ENCODE measurements at places on chromosomes 1 and 21.
A peak's percentile ranks its signal among the peaks of the same experiment; 100 is the strongest.

DNA sequence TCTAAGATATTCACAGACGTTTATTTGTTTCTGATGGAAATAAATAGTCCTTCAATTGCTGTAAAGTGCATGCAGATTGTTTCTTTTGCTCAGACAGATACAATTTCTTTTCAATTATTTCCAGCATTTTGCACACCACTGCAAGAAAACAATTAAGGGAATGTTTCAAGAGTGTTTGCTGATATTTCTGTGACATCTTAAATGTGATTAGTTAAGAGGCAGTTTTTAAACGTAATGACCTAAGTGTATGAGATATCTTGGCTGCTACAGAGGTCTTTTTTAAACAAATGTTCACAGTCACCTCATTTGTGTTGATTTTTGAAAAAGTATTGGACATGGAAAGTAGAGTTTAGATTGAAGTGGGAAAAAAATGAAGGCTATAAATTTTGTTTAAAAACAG lies 262.3 kb upstream of the BRINP3 start:
- H3K27me3 ChIP-seq, result no peaks in the 10 kb centered on the region
- no peak overlapping the region for H3K27ac ChIP-seq
- H3K36me3 ChIP-seq, result no peaks in the 10 kb centered on the region
- no peak overlapping the region for H3K4me3 ChIP-seq
- no peak for DNase-seq
- H3K4me1 ChIP-seq, result no peaks in the 10 kb centered on the region

DNA sequence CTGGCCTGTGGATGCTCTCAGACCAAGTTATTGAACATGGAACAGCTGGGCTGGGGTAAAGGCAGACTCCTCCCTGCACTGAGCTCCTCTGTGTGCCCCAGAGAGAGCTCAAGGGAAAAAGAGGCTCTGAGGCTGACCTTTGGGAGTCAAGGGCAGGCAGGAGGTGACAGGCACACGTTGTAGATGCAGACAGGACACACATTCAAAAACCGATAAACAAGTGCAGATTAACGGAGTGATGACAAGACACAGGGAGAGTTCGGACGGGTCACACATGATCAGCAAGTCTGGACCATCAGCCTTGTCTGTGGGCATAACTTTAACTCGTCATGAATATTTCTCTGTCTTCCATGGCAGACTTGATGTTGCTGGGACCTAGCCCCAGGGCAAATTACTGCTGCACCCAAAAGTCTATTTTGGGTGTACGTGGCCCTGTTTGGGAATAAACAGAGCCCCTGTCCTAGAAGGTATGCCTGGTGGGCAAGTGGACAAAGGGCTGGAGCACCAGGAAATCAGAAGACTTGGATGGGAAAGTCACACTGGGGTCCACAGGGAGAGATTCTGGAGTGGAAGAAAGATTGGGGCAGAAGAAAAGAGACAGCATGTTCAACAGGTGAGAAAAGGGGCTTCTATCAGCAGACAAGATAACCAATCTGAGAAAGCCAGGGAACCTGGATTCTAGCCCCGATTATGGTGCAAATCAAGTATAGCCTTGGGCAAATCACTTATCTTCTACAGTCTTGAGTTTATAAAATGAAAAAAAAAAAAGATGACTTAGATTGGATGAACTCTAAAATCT lies 74.9 kb downstream of the PLXNA2 start:
- no peaks in the 10 kb centered on the region for H3K4me1 ChIP-seq
- H3K4me3 ChIP-seq, result no peak overlapping the region
- no peaks in the 10 kb centered on the region for H3K27me3 ChIP-seq
- no peak overlapping the region for H3K27ac ChIP-seq

GRCh38 chr1:23810818-23811540 lies 10.4 kb upstream of the GALE start:
- no peaks in the 10 kb centered on the region for H3K27me3 ChIP-seq
- no peak overlapping the region for H3K4me3 ChIP-seq
- no peak overlapping the region for H3K27ac ChIP-seq
- no peaks in the 10 kb centered on the region for H3K4me1 ChIP-seq
- no peak for DNase-seq

- no peak overlapping the region for H3K4me3 ChIP-seq
- no peaks in the 10 kb centered on the region for H3K36me3 ChIP-seq
- no peaks in the 10 kb centered on the region for H3K4me1 ChIP-seq
- H3K27me3 ChIP-seq, result no peaks in the 10 kb centered on the region
- DNase-seq, result no peak
These were observed 163.2 kb downstream of the LRRC40 start for GRCh38 chr1:70042090-70042731.

GRCh38 chr1:59393211-59394180 lies 96.6 kb downstream of the FGGY start:
- H3K4me1 ChIP-seq, result no peaks in the 10 kb centered on the region
- H3K4me3 ChIP-seq, result no peak overlapping the region
- H3K36me3 ChIP-seq, result no peaks in the 10 kb centered on the region
- DNase-seq, result peak; percentile 93
- H3K27me3 ChIP-seq, result no peaks in the 10 kb centered on the region

- no peak overlapping the region for H3K4me3 ChIP-seq
- H3K27me3 ChIP-seq, result no peaks in the 10 kb centered on the region
- H3K36me3 ChIP-seq, result no peaks in the 10 kb centered on the region
- no peak for DNase-seq
These were observed 43.5 kb upstream of the NEK7 start for GRCh38 chr1:198113342-198113750.

DNA sequence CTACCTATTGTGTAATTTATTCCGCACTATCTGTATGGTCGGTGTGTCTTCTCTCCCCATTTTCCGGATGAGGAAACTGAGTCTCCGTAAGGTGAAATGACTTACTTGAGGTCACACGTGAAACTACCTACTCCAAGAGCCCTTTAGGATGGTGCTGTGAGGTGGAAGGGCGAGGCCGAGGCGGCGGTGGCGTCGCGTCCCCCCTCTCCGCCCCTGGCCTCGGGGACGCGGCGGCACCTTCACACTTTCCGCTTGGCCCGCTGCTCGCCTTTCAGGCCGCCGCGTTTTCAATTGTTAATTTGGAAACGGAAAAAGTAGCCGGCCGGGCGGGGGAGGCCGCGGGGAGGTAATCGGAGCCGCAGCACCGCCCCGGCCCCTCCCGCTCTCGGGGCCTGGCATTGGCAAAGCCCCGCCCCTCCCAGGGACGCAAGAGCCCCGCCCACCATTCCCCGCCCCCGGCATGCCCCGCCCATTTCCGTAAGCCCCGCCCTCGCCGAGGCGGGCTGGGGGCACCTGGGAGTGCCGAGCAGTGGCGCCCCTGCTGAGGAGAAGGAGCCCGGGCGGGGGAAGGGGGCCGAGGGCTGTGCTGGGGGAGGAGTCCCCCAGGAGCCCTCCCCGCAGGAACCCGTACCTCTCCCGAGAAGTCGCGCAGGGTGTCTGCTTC lies 18.6 kb downstream of the KCNQ4 start:
- no peaks in the 10 kb centered on the region for H3K27me3 ChIP-seq
- peak overlapping the region; percentile 24 for H3K4me3 ChIP-seq
- H3K4me1 ChIP-seq, result peaks cover 24% of the 10 kb centered on the region

DNA sequence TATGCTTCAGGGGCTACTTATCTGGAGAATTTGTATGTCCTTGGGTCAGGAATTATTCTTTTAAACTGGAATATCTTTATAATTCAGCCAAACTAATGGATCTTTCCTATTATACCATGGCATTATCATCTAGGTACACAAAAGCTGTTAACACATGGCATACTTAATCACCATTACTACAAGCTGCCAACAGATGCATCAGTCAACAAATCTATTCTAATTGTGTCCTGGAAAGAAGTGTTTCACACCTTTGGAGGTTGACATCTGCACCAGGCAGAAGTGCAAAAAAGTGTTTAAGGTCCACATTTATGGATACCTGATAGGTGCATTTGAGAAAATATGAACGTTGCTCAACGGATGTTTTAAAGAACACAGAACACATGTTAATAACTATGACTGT lies 470.2 kb upstream of the ADGRL2 start:
- H3K36me3 ChIP-seq, result no peaks in the 10 kb centered on the region
- no peaks in the 10 kb centered on the region for H3K27me3 ChIP-seq
- no peak overlapping the region for H3K27ac ChIP-seq
- no peak for DNase-seq
